ENCODE measurements at places on chromosomes 12 and 14.
A peak's percentile ranks its signal among the peaks of the same experiment; 100 is the strongest.

DNA sequence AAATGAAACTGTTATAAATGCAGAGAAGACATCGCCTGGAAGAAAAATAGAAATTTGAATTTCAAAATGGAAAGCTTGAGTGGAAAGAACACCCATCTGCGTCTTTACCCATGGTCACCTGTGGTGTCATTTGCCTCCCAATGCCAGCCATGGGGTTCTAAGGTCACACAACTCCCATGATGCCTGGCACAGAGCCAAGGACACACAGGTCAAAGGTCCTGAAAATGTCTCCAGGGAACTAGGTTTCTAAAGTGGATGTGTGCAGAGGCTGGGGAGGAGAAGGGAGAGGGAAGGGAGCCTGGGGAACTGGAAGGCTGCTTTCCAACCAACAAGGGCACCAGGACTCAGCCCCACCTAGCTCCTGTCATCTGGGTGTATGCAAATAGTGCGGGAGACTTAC, 724.0 kb upstream of the TMEM132C start:
- DNase-seq = no peak

GRCh38 chr12:105377077-105377476, 46.6 kb downstream of the C12orf75 start:
- DNase-seq = no peak

DNA sequence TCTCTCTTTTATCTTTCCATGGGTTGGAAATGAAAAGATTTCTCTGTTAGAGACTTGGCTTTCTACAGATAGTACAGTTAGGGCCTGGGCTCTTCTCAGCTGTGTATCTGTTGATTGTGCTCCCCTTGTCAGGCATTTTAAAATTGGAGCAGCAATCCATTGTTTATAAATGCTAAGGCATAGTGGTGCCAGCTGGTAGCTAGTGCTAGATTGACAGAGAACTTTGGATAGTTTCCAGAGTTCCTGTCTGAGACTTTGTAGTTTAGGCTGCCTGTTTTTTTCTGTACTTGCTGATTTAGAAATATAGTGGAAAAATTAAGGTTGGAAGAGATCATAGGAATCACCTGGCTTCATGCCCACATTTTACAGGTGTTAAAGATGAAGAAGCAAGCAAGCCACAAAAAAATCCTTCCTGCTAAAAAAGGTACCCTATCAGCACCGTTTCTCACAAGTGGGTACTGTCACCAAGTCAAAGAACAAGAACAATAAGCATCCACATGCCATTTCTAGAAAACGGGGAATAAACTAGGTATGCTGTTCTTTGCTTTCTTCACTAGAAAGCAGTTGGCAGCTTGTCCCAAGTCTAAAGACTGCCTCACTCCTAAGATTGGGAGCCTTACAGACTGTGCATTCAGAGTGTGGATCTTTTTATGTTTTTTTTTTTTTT, 6.2 kb downstream of the TTLL5 start:
- DNase-seq = no peak

DNA sequence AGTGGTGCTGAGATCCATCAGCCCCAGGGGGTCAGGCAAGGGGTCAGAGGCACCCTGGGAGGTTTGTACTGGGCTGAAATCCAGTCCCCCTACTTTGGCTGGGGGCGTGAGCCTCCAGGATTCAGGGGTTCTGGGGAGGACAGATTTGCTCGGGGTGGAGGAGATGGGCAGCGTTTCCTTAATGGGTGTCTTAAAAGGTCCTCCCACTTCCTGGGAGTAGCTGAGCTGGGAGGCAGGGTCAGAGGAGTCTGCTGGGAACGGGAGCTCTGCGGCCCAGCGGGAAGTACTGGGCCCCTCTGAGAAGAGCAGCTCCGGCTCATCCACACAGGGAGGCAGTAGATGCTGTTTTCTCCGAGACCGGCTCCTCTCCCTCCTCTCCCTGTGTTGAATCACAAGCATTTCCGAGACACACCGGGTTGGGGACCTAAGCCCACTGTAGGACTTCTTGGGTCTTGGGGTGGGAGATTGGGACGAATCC, 2.1 kb upstream of the TEX52 start:
- DNase-seq = no peak

GRCh38 chr14:100864960-100865681, 38.4 kb downstream of the RTL1 start:
- DNase-seq = no peak

- no peak for DNase-seq
Measured at GRCh38 chr12:124581307-124582107, 14.1 kb upstream of the NCOR2 start.

DNA sequence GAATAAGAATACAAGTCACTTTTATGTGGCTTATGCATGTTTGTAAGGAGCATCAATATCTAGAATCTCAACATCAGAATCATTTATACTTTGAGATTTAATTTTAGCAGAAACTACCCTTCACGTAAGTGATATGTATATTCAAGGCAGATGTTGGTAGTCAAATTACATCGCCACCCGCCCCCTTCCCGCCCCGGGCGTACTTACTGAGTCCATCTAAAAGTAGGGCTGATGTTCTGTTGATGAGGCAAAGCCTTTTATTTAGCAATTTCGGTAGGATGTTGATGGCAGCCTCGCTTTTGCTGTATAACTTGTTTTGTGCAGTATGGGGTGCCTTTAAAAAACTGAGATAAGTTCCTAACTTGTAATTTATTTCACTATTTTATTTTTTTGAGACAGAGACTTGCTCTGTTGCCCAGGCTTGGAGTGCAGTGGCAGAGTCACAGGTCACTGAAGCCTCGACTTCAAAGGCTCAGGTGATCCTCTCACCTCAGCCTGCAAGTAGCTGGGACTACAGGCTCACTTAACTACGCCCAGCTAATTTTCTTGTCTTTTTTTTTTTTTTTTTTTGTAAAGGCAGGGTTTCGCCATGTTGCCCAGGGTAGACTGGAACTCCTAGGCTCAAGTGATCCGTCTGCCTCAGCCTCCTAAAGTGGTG, 30.8 kb downstream of the KTN1 start:
- DNase-seq = no peak

GRCh38 chr14:59254146-59254910, 65.9 kb downstream of the DAAM1 start:
- no peak for DNase-seq

DNA sequence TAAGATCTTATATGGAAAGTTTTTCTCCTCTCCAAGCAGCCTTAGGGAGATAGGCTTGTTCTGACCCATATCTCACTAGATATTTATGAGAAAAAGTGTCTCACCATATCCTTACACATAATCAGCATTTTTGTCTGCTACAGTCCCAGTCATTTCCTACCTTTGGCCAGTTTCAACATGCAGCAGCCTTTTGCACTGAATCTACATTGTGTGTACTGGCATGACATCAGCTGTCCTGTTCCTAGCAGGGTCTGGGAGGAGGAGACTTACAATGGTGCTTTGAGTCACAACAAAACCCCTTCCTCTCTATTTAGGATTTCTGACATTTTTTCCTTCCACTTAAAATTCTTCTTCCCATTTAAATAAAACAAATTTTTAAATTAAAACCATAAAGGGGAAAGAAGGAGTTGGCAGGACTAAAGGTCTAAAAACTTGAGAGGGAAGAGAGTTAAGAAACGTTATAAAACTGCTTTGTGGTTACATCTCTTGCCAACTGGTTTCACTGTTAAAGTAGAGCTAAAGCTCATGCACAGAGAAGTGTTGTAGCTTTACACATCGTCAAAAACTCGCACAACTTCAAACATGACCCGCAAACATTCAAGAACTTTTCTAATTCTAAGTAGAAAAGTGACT, 53.3 kb upstream of the CERS5 start:
- no peak for DNase-seq

GRCh38 chr12:71085575-71085974, 72.2 kb downstream of the TSPAN8 start:
- DNase-seq = no peak

GRCh38 chr12:2256915-2257314, 204.1 kb downstream of the CACNA1C start:
- no peak for DNase-seq

DNA sequence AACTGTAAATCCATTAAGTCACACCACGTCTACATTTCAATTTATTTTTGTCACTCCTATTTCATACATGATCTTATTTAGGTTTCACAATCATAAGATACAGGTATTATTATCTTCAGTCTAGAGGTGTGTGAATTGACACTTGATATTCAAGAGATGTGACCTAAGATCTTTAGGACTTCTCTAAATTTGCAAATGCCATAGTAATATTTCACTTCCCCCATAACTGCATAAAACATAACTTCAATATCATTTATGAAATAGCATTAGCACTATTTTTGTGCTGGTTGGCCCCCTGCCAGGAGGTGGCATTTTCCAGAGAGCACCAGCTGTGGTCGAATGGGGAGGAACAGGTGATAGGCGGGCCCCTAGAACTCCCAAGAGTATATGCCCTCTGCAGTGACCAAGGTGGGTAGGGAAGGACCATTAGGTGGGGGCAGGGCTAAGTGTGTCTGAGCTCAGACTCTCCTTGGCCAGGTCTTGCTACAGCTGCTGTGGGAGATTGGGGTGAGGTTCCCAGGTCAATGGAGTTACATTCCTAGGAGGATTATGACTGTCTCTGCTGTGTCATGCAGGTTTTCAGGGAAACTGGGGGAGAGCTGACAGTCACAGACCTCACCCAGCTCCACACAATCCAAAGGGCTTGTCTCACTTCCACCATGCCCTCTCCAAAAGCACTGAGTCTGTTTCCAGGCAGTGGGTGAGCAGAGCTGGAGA, 49.2 kb upstream of the ERGIC2 start:
- no peak for DNase-seq

GRCh38 chr12:69846976-69847375, 21.9 kb downstream of the MYRFL start:
- no peak for DNase-seq

DNA sequence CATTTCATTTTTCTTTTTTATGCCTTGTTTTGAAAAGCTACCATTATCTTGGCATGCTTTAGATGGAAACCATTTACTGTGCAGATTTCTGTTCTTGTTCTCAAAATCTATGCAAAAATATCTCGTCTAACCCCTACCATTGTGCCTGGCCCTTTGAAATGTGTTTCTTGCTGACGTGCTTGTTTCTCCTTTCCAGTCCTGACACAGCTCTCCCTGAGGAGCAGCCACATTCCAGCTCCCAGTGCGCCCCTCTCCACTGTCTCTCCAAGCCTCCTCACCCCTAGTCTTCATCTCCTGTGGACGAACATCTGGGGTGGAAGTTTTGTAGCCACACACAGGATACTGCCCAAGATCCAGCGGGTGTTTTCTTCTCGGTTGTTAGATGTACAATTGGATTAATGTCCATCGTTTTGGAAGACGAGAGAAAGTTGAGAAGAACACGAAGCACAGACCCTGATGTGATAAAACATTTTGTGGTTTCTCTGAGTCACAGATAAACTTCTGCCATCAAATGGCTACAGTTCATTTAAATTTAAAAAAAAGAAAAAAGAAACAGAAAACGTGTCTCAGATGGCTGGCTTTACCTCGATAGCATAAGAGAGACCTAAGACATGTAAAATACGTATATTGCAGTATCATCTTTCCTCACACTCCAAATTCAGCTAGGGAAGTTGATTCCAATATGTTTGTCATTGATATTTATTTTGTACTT, 21.9 kb upstream of the FGD4 start:
- no peak for DNase-seq

- no peak for DNase-seq
Measured at GRCh38 chr12:133202493-133203343, 21.4 kb downstream of the ZNF268 start.

GRCh38 chr12:116529686-116530085, 29.5 kb upstream of the MAP1LC3B2 start:
- DNase-seq = no peak

DNA sequence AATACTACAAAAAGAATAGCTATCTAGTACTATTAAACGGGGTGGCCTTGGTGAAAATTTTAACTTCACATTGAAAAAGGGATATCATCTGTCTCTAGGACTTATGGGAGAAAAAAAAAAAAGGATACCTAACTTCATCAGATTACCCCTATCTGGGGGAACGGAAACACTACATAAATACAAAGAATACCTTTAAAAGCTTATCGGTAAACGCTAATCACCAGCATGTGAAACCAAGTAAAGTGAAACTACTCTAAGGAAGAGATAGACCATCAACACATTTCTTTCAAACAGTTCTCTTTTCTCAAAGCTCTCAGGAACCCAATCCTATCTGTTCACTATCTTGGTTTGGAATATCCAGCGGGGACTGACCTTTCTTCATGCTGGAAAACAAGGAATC, 3.5 kb downstream of the KICS2 start:
- DNase-seq = no peak

- DNase-seq = peak; percentile 10
Measured at GRCh38 chr12:71746974-71747611, 7.6 kb upstream of the RAB21 start.

- no peak for DNase-seq
Measured at GRCh38 chr12:113990250-113991223, 24.4 kb upstream of the RBM19 start.

- no peak for DNase-seq
Measured at GRCh38 chr14:87503711-87504110, 489.3 kb downstream of the GALC start.

GRCh38 chr12:69896653-69897381, 71.8 kb downstream of the MYRFL start:
- no peak for DNase-seq

- DNase-seq = no peak
Measured at GRCh38 chr14:99062216-99062615, 209.8 kb downstream of the BCL11B start.

- DNase-seq = no peak
Measured at GRCh38 chr14:95134304-95134933, 22.9 kb downstream of the DICER1 start.

Data from stimulated activated CD4-positive, alpha-beta T cell treated with anti-CD3 and anti-CD28 coated beads, Interleukin-12 subunit alpha, Interleukin-12 subunit beta, amount 100 ng/mL, for 4 hours (primary cell).